ENCODE measurements at places on chromosomes 7 and 10. TPM values are rescaled to one million over a fixed set of nuclear protein-coding genes. Genes with fewer than 3 reads are reported as not detected.

The MYH16 gene
- not detected for total RNA-seq

The DGKI gene
- total RNA-seq, result 1.8 TPM

The GHRHR gene
- total RNA-seq, result not detected

The ERVW-1 gene
- total RNA-seq, result not detected

The NPY gene
- not detected for total RNA-seq

The AKR1C2 gene
- total RNA-seq, result not detected

- peaks cover 32% of the 10 kb centered on the region for H3K4me1 ChIP-seq
- H3K27ac ChIP-seq, result no peak overlapping the region
- DNase-seq, result no peak
- H3K4me3 ChIP-seq, result no peak overlapping the region
- H3K36me3 ChIP-seq, result no peaks in the 10 kb centered on the region
- H3K27me3 ChIP-seq, result peaks cover 94% of the 10 kb centered on the region
Measured at GRCh38 chr10:93070378-93071176, 3.1 kb upstream of the CYP26A1 start.

- peaks cover 23% of the 10 kb centered on the region for H3K4me1 ChIP-seq
- no peaks in the 10 kb centered on the region for H3K27me3 ChIP-seq
- H3K36me3 ChIP-seq, result peaks cover 33% of the 10 kb centered on the region
- no peak overlapping the region for H3K4me3 ChIP-seq
- no peak for DNase-seq
Measured at GRCh38 chr10:14884082-14884481, 5.4 kb downstream of the SUV39H2 start.

GRCh38 chr7:124152859-124153692, 120.2 kb upstream of the TMEM229A start:
- DNase-seq, result no peak
- H3K4me1 ChIP-seq, result no peaks in the 10 kb centered on the region
- no peaks in the 10 kb centered on the region for H3K36me3 ChIP-seq
- no peak overlapping the region for H3K4me3 ChIP-seq
- H3K27ac ChIP-seq, result no peak overlapping the region

DNA sequence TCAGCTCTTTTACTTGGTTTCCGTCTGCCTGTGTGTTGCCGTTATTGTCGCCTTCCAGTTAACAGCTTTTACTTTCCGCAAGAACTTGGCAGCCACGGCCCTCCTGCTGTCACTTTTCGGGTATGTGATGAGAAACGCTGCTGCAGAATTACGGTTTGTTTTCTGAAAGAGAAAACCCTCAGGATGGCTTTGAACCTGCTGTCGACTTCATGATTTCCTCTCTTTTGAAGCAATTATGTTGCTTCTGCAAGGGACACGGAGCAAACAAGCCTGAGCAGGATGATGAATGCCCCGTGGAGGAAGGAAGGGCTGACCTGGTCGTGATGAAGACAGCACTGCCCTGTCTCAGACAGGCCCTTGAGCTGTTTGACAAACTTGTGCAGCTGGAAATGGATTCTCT, 339.8 kb downstream of the ABCA13 start:
- no peaks in the 10 kb centered on the region for H3K27me3 ChIP-seq
- no peaks in the 10 kb centered on the region for H3K36me3 ChIP-seq
- no peak overlapping the region for H3K4me3 ChIP-seq
- no peak for DNase-seq

DNA sequence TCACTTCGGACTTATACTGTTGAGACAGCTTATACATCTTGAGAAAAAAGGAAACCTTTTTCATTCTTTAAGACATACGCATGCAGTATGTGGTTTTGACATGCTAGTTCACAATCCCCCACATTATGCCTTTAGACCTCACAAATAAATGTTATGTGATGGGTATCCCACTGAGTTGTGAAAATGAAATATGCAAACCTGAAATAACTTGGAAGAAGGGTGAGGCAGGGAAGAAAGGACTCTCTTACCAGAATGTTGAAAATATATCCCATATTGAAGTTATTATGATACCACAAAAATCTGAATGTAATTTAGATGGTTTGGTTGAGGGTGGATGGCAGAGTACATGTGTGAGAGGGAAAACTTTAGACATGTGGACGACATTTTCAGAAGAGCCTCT, 379.8 kb downstream of the BBS9 start:
- H3K27me3 ChIP-seq, result no peaks in the 10 kb centered on the region
- H3K4me1 ChIP-seq, result no peaks in the 10 kb centered on the region
- DNase-seq, result no peak
- H3K36me3 ChIP-seq, result peaks cover 4% of the 10 kb centered on the region

DNA sequence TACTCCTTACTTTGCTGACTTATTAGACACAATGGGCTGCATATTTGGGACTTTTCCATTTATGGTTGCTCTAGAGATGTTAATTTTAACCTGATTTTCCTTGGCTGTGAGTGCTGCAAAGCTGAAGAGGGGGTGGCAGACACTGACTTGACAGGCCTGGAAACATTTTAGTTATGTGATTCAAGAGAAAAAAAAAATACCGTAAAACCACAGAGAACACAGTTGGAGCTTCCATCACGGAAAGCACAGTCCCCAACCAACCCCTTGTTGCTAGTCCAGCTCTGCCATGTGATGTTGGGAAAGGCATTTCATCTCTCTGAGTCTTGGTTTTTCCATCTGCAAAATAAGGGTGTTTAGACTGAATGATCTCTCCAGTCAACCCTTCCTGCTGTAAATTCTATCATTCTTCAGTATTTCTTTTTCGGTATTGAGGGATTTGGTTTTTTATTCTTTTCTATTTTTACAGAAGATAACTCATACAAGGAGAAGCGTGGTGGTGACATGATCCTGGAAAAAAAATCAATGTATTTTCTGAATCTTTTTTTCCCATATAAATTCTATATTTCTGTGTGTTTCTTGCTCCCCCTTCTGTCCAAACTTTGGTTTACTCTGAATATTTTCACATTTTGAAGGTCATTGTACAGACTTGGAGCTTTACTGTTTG, 246.1 kb downstream of the REEP3 start:
- no peaks in the 10 kb centered on the region for H3K36me3 ChIP-seq
- no peak overlapping the region for H3K27ac ChIP-seq
- H3K4me3 ChIP-seq, result no peak overlapping the region
- no peaks in the 10 kb centered on the region for H3K4me1 ChIP-seq
- DNase-seq, result no peak
- H3K27me3 ChIP-seq, result peaks cover 11% of the 10 kb centered on the region

DNA sequence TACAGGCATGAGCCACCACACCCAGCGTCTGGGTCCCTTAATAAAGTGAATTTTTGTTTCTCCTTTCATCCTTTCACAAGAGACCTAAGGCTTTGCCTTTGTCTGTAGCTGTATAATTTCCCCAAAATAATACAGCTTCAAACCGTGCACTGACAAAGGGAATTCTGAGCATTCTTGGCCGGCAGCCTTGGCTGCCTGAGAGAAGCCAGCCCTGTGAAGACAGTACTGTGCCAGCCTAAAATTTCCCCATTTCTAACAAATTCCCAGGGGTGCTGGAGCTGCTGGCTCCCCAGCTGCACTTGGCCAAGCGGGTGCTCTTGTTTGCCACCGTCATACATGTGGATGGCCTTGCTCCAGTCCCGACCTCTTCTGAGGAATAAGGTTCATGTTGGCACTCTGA, 106.2 kb downstream of the ZMYND11 start:
- H3K4me3 ChIP-seq, result no peak overlapping the region
- H3K4me1 ChIP-seq, result no peaks in the 10 kb centered on the region
- no peak overlapping the region for H3K27ac ChIP-seq
- no peaks in the 10 kb centered on the region for H3K27me3 ChIP-seq

DNA sequence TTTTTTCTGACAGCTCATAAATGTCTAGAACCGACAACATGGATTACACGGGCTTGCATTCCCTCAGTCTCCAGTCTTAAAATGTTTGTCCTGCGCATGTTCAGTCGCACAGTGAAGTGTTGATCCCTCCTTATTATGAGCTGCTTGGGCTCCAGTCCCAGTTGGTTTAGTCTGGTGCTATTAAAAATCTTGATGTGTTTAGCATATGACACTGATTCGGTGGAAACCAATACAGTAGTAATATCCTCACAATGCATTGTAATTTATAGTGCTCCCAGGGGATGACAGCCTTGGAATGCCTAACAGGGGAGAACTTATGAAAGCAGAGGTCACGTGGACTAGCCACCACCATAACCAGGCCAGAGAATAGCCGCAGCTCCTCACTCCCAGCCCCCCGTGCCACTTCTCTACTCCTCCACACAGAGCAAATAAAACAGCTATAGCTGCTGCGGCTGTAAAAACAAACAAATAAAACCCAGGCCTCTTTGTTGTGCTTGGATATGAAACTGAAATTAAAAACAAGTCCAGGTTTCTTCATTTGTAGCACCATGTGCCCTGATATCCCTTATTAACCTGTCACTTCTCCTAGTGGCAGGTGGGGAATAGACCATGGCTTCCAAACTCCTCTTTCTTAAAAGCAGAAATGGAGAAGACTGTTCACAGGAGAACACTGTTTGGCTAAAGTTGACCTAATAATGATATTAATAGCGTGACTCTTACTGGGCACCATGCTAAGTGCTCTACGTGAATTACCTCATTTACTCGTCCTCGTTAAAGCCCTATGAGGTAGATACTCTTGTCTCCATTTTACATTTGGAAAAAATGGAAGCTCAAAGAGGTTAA, 7.7 kb downstream of the DPCD start:
- H3K4me3 ChIP-seq, result no peak overlapping the region
- DNase-seq, result no peak
- no peaks in the 10 kb centered on the region for H3K36me3 ChIP-seq
- H3K27ac ChIP-seq, result no peak overlapping the region

DNA sequence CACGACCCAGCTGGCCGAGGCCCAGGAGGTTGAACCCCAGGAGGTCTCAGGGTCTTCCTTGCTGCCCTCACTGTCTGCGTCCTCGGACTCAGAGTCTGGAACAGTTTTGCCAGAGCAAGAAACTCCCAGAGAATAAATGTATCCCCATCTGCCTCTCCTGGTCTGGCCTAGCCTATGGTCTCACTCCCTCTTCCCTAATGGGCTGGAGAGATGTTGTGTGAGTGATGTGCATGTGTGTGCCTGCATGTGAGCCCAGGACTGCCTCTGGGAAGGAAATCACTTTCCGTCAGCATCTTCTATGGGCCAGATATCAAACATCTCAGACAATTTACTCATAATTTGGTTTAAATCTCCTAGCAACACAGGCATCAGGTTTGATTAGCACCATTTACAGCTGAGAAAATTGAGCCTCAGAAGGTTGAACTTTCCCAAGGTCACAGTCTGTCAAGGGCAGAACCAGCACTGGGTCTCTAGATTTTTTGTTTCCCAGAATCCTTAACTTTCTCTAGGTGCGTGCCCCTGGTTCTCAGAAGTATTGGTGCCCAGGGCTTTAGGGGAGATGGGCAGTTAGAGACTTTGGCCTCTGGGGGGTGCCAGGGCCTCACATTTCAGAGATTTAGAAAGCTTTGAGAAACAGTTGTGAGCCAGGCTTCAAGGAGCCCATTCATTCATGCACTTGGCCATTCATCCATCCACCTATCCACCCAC, 4.9 kb downstream of the TMEM270 start:
- H3K4me1 ChIP-seq, result no peaks in the 10 kb centered on the region
- no peak overlapping the region for H3K27ac ChIP-seq
- H3K27me3 ChIP-seq, result peaks cover 3% of the 10 kb centered on the region

- H3K36me3 ChIP-seq, result peaks cover 52% of the 10 kb centered on the region
- no peaks in the 10 kb centered on the region for H3K27me3 ChIP-seq
- peaks cover 49% of the 10 kb centered on the region for H3K4me1 ChIP-seq
- no peak overlapping the region for H3K4me3 ChIP-seq
Measured at GRCh38 chr10:128067691-128068397, 58.4 kb downstream of the MKI67 start.

DNA sequence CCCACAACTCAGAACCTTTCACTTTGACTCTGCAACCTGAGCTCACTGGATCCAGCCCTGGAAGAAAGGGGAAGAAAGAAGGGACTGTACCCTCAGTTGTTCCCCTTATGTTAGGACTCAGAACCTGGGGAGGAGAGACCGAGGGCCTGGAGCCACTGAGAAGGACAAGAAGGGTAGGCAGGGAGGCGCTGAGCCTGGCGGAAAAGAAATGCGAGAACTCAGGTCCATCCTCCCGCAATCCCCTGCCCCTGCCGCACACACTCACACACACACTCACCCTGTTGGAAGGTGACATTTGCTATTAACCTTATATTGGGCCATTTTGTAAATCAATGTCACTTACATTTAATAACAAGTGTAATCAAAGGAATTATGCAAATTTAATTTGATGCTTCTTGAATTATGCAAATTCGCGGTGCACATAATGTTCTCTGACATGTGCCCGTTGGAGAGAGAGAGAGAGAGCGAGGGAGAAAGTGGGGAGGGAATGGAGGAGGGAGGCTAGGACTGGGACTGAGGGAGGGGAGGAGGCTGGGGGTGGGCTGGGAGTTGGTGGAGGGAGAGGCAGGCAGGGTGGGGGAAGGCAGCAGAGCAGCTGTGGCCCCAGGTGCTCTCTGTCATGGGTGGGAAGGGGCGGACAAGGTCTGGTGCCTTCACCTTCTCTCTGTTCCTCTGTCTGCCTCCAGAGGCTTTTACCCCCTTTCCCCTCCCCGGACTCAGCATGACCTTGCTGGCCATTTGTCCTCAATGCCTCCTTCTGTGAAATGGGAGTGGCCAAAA, 99.6 kb upstream of the PAX2 start:
- DNase-seq, result no peak
- H3K4me3 ChIP-seq, result no peak overlapping the region
- H3K27me3 ChIP-seq, result peaks cover 73% of the 10 kb centered on the region
- H3K36me3 ChIP-seq, result no peaks in the 10 kb centered on the region
- H3K27ac ChIP-seq, result no peak overlapping the region
- H3K4me1 ChIP-seq, result peaks cover 7% of the 10 kb centered on the region

DNA sequence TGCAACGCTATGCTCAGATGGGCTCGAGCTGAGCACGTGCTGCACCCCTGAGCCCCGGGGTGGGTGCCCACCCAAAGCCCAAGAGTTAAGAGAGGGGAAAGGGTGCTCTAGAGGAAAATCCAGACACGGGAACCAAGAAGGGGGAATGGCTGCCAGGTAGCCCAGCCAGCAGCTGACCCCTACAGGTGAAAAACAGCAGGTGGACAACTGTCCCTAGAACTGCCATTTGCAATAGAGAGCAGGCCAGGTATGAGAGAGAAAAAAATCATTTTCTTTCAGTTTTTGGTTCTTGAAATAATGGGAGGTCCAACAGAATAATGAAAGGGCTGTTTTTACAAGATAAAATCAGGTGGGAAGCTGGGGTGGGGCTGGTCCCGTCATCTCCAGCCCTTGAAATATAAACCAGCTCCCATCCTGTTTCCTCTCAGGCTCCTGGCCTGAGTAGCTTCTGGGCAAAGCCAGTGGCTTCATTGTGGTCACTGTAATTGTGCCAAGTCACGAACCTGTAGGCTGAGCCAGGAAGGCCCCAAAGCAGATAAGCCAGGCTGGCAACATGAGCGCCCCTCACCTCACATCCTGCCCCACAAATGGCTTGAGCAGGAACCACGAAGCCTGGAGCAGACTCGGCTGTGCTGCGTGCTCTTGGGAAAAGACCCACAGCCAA, 257.8 kb downstream of the SNX10 start:
- no peak overlapping the region for H3K4me3 ChIP-seq
- H3K27ac ChIP-seq, result no peak overlapping the region
- H3K27me3 ChIP-seq, result peaks cover 14% of the 10 kb centered on the region
- DNase-seq, result no peak

GRCh38 chr7:50217401-50217800, 87.1 kb upstream of the IKZF1 start:
- no peak overlapping the region for H3K4me3 ChIP-seq
- no peak overlapping the region for H3K27ac ChIP-seq
- peaks cover 64% of the 10 kb centered on the region for H3K4me1 ChIP-seq

- H3K4me3 ChIP-seq, result no peak overlapping the region
- no peak for DNase-seq
- no peaks in the 10 kb centered on the region for H3K4me1 ChIP-seq
- H3K36me3 ChIP-seq, result no peaks in the 10 kb centered on the region
- no peak overlapping the region for H3K27ac ChIP-seq
Measured at GRCh38 chr7:154672659-154673415, 330.1 kb downstream of the PAXIP1 start.
